ENCODE measurements at places on chromosomes 1 and 21.
A peak's percentile ranks its signal among the peaks of the same experiment; 100 is the strongest.

- DNase-seq: no peak
Observed at GRCh38 chr21:42059721-42060120, 11.4 kb upstream of the UMODL1 start.

DNA sequence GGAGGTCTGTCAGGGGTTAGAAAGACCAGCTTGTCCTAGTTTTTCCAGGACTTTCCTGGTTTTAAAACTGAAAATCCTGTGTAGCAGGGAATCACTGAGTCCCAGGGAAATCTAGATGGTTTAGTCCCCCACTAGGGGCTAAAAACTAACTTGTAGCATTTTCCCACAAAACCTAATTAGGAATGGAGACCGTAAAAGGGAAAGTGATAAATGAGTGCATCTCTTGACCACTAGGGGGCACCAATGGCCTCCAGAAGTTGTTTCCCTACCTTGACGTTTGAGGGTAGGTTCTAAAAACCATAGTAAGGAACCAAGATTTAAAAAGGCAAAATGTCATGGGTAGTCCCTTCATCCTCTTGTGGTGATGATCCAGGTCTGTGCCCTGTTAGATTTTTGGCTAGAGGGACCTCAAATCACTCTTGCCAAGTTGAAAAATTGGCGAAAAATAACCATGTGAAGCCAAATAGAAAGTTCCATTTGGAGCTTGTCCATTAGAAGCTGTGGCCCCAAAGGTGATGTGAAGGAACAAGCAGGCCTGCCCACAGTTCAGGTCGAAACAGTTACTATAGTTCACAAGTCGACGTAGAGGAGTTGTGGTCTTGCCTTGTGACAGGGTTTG lies 24.5 kb downstream of the CLIC6 start:
- DNase-seq: no peak

DNA sequence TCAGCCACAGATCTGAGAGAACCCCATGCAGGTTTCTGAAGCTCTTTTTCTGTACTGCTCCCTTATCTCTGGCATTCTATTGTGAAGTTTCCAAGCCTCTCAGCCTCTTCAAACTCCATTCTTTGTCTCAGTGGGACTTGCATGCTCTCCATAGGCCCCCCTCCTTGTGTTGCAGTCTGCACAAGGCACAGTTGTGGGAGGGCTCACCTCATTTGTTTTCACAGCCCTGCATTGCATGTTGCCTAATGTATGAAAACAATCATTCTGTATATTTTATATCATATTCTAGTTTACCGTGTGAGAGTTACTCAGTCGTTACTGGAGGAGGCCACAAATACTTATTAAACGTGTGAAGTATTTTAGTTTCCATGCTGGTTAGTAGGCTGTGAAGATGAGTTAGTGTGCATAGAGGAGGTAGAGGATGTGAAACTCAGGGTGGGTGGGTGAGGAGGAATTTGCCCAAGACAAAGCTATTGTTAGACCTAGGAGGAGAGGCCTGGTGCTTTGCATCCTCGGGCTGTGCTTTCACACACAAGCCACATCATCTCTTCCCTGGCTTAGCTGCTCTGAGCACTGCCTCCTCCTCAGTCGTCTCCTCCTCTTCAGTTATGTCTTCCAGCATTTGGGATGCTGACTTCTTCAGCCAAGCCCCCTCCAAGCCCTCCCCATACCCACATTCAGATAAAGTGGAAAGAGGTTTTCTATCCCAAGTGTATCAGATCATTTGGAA lies 7.8 kb upstream of the CHI3L2 start:
- DNase-seq: peak; percentile 50

- DNase-seq: no peak
Observed at GRCh38 chr1:219871427-219872057, 56.8 kb downstream of the SLC30A10 start.

DNA sequence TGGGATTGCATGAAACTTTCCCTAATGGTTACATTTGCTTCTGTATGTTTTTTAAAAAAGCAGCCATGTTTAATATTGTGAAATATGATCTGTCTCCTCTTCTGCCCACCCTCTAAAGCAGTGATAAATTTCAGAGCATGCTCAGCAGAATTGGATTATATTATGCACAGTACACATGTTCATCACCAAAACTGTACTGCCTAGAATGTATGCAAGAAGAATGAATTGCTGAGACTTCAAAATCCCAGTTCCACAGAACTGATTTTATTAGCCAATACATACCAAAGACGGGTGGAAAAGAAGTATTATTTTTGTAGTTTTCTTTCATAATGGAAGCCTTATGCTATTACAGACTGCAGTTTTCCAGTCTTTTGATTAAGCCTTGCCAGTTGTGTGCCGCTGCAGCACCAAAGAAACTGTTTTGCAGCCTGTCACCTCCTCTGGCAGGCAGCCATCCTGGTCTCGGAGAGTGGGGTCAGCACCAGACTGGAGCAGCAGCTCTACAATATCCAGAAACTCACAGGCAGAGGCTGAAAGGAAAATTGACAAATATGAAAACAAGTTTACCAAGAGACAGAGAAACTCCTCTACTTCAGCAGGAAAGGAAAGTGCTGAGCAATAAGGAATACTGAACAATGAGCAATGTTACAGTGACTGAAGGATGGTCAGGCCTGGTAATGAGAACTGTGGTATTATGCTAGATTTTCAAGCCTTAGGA lies 58.1 kb downstream of the LHX4 start:
- DNase-seq: no peak

GRCh38 chr1:114274621-114275317 lies 121.1 kb upstream of the SYT6 start:
- no peak for DNase-seq

- DNase-seq: no peak
Observed at GRCh38 chr1:28078262-28078661, 10.1 kb downstream of the EYA3 start.

DNA sequence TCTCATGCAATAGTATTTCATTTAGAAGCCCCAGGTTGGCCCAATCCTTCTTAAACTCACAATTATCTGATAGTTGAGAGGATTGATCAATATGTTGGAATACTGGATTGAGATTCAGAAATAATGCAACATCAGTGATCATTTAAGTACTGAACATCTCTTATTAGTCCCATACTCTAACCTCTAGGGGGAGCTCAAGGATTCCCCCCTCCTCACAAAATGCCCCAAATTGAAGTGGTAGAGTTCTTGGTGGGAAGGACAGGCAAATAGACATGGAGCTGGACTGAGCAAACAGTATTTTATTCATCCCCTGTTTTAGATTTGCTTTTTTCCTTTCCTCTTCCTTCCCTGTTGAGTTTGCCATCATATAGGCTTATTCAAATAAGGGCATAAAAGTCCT lies 62.8 kb downstream of the NGF start:
- no peak for DNase-seq

- no peak for DNase-seq
Observed at GRCh38 chr1:99656701-99657100, 10.8 kb downstream of the PALMD start.

GRCh38 chr1:163706915-163707314 lies 385.2 kb downstream of the NUF2 start:
- no peak for DNase-seq

DNA sequence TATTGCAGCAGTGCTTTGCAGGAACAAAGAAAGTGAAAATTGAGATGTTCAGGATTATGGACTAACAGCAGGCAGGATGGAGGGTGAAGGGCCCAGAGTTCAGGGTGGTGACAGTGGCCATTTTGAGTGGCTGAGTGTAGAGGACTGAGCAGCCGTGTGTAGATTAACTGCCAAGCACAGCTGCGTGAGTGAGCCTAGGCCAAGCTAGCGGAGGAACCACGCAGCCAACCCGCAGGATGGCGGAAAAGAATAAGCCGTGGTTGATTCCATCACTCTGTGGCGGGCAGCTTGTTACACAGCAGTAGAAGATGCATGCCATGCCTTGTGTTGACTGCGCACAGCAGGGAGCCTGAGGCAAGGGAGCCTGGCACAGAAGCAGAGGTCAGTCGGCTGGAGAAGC lies 102.5 kb upstream of the KIF26B start:
- no peak for DNase-seq

Measured in stimulated activated naive CD4-positive, alpha-beta T cell treated with Interleukin-2 at 50 U/mL for 16 hours (primary cell).